AG04449 (cell line): ENCODE measurements at places on chromosomes 2 and 18.

- no peak for DNase-seq
These were observed 4.0 kb downstream of the SPR start for GRCh38 chr2:72891091-72891818.

DNA sequence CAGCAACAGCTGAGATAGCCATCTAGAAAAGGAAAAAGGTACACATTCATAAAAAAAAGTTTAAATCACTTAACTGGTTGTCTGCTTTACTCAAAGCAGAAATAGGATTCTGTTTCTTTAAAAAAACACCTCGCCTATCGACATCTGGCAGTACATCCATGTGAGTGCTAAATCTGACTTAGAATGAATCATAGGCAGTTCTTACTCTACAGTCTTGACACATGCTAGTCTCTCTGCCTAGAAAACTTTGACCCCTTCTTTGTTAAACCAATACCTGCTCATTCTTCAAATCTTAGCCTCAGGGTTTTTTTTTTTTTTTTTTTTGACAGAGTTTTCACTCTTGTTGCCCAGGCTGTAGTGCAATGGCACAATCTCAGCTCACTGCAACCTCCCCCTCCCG lies 37.1 kb upstream of the GPR75 start:
- no peak for DNase-seq

- no peak for DNase-seq
These were observed 37.6 kb upstream of the MSTN start for GRCh38 chr2:190099890-190100697.

DNA sequence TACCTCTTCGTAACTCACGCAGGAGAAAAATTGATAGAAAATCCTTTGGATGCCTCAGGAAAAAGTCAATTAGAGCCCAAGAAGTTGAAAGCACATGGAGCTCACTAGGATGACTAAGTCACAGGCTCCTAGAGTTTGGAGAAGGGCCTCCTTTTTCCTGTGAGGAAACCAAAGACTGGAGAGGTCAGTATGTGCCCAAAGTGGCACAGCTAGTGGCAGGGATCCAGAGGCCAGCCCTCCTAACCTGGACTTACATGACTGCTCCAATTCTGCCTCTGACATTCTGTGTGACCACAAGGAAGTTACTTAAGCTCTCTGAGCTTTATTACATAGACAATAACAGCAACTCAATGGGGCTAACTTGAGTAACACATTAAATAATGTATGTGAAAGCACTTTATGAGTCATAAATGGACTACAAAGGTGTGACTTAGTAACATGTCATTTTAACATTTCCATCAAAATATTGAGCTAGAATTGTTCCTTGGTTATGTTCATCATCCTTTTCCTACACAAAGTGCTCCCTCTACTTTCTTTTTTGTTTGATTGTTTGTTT lies 91.6 kb downstream of the DHRS9 start:
- DNase-seq, result no peak

DNA sequence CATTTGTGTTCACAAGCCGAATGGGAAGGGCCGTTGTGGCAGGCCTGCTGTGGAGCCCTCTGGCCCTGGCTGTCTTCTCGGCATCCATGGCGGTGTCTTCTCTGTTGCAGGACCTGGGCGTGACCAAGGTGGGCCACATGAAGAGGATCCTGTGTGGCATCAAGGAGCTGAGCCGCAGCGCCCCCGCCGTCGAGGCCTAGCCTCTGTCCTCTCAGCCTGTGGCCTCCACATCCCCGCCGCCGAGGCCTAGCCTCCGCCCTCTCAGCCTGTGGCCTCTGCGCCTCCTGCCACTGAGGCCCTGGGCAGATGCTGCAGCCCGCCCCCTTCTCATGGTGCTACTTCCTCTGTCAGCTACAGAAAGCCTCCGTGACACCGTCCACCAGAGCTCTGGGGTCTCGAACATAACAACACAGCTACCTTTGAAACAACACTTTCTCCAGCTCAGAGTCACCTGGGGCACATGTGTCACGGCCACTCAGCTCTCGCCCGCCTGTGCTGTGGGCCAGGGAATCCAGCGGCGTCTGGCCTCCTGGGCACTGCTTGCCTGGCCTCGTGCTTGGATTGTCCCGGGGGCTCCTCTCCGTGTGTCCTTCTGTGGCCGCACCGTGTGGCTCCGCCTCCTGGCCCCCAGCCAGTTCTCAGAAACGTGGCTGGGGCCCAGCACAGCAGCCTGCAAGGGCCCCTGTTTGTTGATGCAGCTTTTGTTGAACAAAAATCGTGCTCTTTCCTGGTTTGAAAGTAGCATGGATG lies 97.1 kb downstream of the USP40 start:
- DNase-seq, result no peak

DNA sequence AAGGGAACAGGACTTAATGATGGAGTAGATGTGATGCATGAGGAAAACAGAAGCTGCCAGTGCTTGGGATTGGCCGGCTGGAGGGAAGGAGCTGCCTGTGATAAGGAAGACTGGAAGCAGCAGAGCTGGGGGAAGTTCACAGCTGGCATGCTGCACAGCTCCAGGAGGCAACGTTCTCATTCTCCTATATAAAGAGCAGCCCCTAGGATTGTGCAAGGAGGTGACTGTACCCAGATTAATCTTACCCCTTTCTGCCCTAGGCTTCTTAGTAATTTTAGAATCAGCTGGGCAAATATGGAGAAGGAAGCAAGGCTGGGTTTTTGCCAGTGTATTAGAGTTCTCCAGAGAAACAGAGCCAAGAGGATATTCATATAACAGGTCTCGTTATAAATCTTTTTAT lies 155.8 kb downstream of the ALPK2 start:
- peak; percentile 14 for DNase-seq

GRCh38 chr2:195343540-195343939 lies 313.5 kb upstream of the SLC39A10 start:
- no peak for DNase-seq

GRCh38 chr2:65329525-65329924 lies 101.9 kb downstream of the ACTR2 start:
- DNase-seq, result no peak

DNA sequence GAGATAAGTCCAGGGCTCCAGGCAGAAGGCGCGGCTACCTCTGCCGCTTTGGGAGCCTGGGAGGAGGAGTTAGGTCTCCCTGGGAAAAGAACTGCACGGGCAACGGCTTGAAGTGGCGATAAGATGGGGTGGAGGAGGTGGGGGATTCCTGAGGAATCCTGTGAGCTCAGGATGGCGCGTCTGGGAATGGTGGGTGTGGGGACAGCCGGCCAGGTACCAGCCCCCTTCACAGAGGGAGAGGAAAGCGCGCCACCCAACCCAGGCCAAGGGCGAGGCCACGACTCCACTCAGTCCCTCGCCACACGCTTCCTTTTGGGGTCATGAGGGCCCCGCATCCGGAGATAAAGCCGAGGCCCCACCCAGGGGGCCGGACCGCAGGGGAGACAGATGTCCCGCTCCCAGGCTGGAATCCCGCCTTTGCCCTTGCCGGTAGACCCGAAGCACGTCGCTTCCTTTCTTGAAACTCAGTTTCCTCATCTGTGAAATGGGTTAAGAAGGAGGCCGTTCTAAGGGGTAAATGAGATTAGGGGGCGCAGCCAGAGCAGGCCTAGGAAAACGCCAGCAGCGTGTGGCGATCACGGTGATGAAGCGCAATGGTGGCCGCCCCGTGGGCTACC lies 1.7 kb upstream of the CTDSP1 start:
- DNase-seq, result peak; percentile 41

DNA sequence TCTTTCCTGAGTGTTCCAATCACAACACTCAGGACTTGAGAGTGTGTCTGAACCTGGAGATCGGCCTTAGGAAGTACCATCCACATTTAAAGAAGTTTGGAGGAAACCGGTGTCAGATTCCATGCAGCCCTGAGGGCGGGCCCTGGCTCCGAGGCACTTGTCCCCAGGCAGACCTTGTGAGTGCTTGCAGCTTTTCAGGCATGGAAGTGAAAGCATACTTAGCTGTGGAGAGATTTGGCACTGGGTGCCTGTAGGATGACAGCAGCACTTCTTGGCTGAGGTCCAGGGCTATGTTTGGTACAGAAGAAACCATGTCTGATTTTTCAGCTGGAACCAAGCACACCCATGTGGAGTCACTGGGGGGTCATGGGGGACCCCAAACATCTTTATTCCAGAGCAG lies 230.8 kb downstream of the SEPTIN10 start:
- peak; percentile 49 for DNase-seq

- DNase-seq, result no peak
These were observed 135.7 kb downstream of the USP34 start for GRCh38 chr2:61335187-61335586.

- no peak for DNase-seq
These were observed 15.0 kb downstream of the TPGS2 start for GRCh38 chr18:36813824-36814223.

GRCh38 chr2:207071820-207072219 lies 93.9 kb downstream of the KLF7 start:
- no peak for DNase-seq
